Caco-2 (cell line): ENCODE measurements at places on chromosomes 2 and 18.

DNA sequence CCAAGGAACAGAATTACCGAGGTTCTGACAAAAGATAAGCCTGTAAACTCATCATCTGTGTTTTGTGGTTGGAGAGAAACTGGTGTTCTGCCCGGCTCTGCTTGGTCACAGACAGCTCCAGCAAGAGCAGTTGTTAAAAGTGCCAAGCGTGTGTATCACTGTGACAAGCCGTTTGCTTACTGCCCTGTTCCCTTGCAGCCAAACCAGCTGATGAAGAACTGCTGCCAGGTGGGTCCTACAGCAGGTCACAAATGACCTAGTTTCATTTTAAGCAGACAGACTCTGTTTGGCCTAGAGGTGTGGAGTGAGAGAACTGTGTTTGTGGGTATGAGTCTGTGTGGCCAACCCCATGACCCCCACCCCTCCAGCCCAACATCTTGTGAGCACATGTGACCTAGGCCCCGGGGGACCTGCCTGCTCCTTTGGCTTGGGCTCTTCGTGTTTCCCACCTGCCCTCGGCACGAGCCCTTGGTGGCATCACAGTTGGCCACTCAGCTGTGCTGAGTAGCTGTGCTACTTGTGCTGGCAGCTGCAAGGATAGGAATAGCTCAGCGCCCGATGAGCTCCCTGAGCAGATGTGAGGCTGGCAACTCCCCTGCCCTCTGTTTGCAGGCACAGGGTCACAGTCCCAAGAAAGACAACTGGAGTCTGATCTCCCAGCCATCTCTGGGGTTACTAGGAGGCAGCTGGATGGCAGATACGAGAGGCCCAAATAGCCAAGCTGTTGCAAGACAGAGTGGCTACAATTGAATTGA, 9.7 kb downstream of the OXER1 start:
- DNase-seq, result no peak
- peaks cover 9% of the 10 kb centered on the region for H3K4me1 ChIP-seq
- no peak overlapping the region for H3K27ac ChIP-seq
- no peaks in the 10 kb centered on the region for H3K27me3 ChIP-seq

GRCh38 chr18:4283746-4284291, 171.3 kb downstream of the DLGAP1 start:
- no peak overlapping the region for H3K4me3 ChIP-seq
- H3K27me3 ChIP-seq, result no peaks in the 10 kb centered on the region
- H3K4me1 ChIP-seq, result no peaks in the 10 kb centered on the region
- no peaks in the 10 kb centered on the region for H3K36me3 ChIP-seq

- peak overlapping the region; percentile 95 for H3K27ac ChIP-seq
- no peak overlapping the region for H3K4me3 ChIP-seq
- H3K4me1 ChIP-seq, result peaks cover 8% of the 10 kb centered on the region; the same call in 1 of the 2 replicates
- DNase-seq, result no peak
- no peaks in the 10 kb centered on the region; the same call in 1 of the 2 replicates for H3K36me3 ChIP-seq
- H3K27me3 ChIP-seq, result no peaks in the 10 kb centered on the region
These were observed 98.0 kb upstream of the BZW1 start for GRCh38 chr2:200713704-200714064.

DNA sequence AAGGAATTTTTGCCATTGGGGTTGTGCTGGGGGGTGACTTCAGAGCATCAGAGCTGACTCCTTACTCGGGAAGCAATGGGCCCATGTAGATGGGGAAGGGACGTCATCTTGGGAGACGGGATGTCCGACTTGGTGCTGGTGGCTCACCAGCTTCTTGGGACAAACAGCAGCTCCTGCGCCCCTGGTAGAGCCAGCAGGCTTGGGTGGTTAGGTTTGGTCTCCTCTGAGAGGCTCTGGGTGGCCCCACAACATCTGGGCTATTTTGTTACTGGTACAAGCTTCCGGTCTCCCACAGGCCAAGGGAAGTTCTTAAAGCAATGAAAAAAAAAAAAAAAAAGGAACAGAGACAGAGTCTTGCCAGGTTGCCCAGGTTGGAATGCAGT, 1.8 kb downstream of the NGEF start:
- DNase-seq, result no peak
- no peak overlapping the region for H3K4me3 ChIP-seq
- H3K27ac ChIP-seq, result no peak overlapping the region
- no peaks in the 10 kb centered on the region for H3K27me3 ChIP-seq

GRCh38 chr2:189658306-189659212, 2.7 kb upstream of the ASNSD1 start:
- peaks cover 22% of the 10 kb centered on the region for H3K4me1 ChIP-seq
- H3K4me3 ChIP-seq, result no peak overlapping the region
- peak overlapping the region; percentile 39 for H3K27ac ChIP-seq
- H3K36me3 ChIP-seq, result no peaks in the 10 kb centered on the region
- no peaks in the 10 kb centered on the region for H3K27me3 ChIP-seq
- no peak for DNase-seq

DNA sequence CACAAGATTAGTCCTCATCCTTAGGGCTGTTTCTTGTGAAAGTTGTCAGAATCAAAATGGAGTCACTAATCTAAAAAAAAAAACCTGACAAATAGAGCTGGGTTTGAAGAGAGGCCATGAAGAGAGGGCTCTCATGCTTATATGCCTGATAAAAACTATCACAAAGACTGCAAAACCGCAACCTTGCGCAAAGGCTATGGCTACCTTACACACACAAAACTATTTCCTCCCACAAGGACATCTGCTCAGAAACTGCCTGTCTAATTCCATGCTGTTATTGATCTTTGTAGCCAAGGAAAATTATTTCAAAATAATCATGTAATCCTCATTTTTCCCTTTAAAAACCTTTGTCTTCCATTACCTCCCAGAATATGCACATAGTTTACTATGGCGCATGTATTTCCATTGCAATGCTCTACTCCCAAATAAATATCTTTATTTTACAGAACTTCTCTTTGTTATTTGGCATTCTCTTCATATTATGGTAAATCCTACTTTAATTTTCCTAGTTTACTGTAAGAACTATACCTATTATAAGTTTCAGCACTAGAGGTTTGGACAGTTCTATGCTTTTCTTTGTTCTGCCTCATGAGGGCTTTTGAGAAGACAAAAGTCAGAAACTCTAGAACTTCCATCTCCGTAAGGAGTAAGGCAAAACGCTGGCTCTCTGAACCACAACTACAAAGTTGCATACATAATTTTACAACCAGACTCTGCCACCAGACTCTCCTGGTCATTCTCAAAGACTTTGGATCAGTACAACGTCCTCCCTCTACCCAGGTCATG, 9.6 kb upstream of the DPYSL5 start:
- no peaks in the 10 kb centered on the region for H3K36me3 ChIP-seq
- peak; percentile 21 for DNase-seq
- no peaks in the 10 kb centered on the region for H3K4me1 ChIP-seq
- H3K27ac ChIP-seq, result no peak overlapping the region

- no peaks in the 10 kb centered on the region for H3K36me3 ChIP-seq
- DNase-seq, result no peak
- H3K4me3 ChIP-seq, result no peak overlapping the region
- no peak overlapping the region for H3K27ac ChIP-seq
These were observed 20.7 kb downstream of the IGFBP2 start for GRCh38 chr2:216653931-216654365.
